Fibroblast of mammary gland (primary cell): ENCODE measurements at places on chromosomes 5 and 9.
A peak's percentile ranks its signal among the peaks of the same experiment; 100 is the strongest.

DNA sequence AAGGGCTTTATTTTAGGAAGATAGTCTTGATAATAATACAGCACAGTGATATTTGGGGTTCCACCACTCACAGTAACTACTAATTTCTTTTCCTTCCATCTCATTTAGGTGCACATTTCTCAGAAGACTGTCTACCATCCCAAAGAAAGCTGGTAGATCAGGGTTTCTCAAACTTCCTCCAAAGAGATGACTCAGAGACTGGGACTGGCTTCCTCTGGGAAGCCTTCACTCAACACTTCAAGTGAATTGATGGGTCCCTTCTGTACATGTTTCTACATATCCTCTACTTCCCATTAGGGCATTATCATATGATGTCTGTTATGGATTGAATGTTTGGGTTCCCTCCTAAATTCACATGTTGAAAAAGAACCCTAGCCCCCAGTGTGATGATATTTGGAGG lies 138.5 kb downstream of the SPOCK1 start:
- peak; percentile 64 for DNase-seq

- peak; percentile 79 for DNase-seq
These were observed 148.9 kb downstream of the RXRA start for GRCh38 chr9:134475011-134475790.

GRCh38 chr9:85258823-85259370 lies 482.9 kb downstream of the AGTPBP1 start:
- DNase-seq: peak; percentile 68

DNA sequence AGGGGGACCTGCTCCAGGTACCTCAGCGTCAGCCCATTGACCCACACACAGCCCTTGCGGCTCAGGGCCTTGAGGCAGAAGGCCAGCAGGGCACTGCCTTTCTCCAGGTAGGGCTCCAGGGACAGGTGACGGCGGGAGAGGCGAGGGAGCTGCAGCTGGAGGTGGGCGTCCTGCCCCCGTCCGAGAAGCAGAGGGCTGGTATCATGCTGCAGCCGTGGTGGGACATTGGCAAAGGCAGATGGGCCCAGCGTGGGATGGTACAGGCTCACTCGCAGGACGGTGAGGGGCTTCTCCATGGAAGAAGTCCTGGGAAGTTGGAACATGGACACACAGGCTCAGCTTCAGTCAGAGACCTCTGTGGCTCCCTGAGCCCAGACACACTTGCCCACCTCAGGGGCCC lies 2.5 kb upstream of the DCANP1 start:
- DNase-seq: no peak

- no peak for DNase-seq
These were observed 119.1 kb downstream of the MAPKAP1 start for GRCh38 chr9:125587819-125588460.

DNA sequence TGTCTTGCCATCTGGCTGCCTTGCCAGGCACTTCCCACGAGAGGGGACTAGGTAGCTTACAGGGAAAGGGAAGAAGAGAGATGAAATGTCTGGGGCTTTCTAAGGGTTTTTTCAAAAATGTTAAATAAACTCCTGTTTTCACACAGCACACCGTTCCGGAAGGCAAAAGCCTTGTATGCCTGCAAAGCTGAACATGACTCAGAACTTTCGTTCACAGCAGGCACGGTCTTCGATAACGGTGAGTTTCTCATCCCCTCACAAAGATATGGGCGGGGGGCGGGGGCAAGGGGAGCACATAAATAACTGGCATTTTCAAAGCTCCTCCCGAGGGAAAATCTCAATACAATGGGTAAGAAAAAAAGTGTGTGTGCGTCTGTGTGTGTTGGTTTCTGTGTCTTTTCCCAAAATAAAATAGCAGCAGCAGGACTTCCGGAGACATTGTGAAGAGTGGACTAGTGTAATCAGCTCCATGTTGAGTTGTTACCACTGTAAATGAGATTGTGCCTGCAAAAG lies 189.6 kb downstream of the NR3C1 start:
- DNase-seq: no peak

- no peak for DNase-seq
These were observed 111.6 kb downstream of the ARHGAP26 start for GRCh38 chr5:142881784-142882126.

- no peak for DNase-seq
These were observed 58.4 kb downstream of the OTULIN start for GRCh38 chr5:14722923-14723322.

DNA sequence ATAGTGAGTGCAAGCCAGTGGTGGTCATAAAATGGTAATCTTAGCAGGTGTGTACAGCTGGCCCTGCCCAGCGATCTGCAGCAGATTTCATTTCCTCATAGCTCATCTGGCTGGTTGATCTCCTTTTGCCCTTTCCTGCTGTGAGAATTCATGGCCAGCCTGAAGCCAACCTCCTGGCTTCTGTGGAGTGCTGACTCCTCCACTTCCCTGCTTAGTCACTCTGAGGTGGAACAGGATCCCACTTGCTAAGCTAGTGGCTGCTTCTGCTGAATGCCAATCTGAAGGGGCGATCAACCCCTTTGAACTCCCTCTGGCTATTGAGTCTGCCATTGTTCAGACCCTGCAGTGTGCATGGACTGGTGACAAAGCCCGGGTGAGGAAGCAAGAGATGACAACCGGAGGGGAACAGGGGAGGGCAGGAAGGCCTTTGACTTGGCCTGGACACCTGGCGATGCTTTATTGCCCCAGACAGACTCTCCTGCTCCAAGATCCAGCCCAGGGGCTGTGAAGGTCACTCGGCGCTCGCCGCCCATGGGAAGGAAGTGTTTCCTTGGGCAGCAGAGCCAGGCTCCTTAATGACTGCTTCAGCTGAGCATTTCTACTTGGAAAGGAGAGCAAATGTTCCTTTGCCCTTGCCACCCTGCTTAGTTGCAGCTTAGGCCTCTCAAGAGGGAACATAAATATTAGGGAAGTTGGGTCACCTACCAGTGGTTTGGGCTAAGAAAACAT lies 341.1 kb downstream of the ZSWIM6 start:
- DNase-seq: peak; percentile 31

GRCh38 chr5:137218471-137218870 lies 280.7 kb downstream of the SPOCK1 start:
- peak; percentile 78 for DNase-seq

DNA sequence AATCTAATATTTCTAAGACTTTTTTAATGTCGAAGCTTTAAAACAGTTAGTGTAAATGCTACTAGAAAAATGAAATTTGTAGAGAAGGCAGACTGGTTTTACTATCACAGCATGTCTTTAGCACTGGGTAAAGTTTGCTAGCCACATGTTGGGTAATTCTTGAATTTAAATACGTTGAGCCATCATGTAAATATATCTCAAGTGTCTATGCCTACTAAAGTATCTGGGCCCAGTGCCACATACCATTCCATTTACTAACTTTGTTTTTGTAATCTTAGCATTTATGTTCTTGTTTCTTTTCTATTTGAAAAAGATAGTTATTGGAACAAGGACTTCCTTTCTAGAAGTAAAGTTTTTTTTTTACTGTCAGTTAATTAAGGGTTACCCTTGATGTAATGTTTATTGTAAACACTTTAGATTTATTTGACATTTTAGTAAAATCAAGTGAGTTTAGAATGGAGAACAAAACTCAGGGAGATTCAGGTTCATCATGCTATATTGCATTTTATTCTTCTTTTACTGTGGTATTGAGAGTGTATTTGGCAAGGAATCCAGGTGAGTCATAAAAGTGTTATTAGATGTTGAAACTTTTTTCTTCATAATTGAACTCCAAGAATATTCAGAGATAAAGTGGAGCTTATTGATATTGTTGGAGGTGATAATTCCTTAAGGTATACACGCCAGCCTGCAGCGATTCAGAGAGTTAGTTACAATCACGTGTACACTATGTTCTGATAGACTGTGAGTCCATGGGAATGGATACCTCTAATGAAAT lies 182.4 kb downstream of the CCDC171 start:
- peak; percentile 95 for DNase-seq

GRCh38 chr5:132907161-132907560 lies 33.7 kb downstream of the LEAP2 start:
- DNase-seq: no peak

- DNase-seq: peak; percentile 78
These were observed 153.5 kb downstream of the PRELID2 start for GRCh38 chr5:145681686-145682085.

- DNase-seq: peak; percentile 72
These were observed 111.1 kb upstream of the FBN2 start for GRCh38 chr5:128649192-128649591.

DNA sequence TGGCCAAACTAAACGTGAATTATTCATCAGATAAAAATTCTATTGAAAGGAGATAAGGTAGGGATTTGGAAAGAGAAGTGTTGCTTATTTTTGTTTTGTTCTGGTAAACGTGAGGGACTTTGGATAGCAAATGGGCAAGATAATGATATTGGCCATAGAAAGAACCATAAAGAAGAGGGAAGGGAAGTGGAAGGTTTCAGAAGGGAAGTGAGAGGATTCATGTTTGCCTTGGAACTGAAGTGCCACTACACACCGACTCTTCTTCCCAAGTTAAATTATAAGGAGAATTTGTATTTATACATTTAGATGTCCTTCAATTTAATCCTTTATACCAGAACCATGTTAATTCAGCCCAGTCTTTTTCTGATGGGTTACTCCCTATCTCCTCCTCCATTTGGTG lies 42.1 kb upstream of the TAF11L2 start:
- DNase-seq: no peak

DNA sequence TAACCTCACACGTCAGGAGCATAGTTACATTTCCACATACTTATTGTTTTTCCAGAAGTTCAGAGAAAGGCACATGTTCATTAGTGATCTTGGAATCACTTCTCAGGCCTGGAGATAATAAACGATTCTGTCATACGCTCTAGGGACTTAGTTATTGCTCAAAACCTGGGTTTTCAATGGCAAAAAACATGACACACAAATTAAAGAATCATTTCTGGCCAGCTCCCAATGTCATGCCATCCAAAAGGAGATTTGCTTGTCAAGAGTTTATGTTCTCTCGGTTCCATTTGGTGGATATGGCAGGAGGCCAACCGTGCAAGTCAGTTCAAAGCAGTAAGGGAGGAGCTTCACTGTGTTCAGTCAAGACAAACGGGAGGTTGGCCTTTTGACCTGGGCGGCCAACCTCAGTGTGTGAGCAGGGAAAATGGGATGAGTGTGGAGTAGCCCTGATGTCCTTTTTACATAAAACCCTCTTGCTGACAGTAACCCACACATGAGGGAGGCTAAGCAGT lies 123.4 kb downstream of the NXNL2 start:
- DNase-seq: peak; percentile 88

DNA sequence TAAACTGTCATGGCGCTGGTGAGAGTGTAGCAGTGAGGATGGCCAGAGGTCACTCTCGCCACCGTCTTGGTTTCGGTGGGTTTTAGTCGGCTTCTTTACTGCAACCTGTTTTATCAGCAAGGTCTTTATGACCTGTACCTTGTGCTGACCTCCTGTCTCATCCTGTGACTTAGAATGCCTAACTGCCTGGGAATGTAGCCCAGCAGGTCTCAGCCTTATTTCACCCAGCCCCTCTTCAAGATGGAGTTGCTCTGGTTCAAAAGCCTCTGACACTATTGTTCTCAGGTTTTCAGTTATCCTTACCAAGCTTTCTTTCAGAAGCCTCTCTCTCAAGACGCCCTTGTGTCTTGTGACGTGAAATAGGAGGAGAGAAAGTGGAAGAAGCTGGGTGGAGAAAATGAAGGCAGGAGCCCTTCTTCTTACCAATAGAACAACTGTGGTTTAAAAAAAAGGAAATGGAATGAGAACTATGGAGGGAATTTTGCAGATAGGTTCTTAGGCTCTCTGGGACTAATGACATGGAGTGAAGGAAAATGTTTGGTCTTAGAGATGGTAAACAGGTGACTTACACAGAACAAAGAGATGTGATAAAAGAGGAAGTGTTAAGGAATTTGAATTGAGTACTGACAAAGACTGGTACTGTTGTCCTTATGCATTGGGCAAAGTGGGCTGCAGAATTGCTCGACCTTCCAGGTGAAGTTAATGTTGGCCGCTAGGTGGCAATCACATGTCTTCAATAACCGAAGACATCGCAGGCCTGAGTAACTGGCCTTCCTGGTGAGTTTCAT lies 133.3 kb upstream of the RAI14 start:
- peak; percentile 89 for DNase-seq

DNA sequence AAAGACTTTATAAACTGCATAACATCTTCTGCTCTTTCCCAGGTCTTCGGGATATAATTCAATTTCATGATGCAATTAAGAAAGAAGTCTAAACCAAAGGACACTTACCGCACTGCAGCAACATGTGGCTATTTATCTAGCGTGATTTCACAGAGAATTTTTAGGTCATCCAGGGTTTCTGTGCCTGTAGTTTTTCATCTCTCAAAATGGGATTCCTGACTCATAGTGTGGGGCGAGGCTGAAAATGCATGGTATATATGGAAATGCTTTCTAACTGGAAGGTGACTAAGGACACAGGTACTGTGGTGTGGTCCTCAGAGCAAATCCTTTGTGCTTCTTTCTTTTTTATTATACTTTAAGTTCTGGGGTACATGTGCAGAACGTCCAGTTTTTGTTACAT lies 557.7 kb upstream of the KLF4 start:
- DNase-seq: peak; percentile 29

DNA sequence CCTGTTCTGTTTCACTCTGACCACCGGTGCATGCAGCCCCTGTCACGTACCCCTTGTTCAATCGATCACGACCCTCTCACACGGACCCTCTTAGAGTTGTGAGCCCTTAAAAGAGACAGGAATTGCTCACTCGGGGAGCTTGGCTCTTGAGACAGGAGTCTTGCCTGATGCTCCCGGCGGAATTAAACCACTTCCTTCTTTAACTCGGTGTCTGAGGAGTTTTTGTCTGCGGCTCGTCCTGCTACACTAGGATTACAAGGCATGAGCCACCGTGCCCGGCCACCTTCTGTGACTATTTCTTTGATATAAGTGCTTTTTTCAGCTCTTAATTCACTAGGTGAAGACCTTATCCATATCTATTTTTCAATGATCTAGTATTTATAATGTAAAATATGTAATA lies 167.5 kb downstream of the TTC39B start:
- DNase-seq: no peak

DNA sequence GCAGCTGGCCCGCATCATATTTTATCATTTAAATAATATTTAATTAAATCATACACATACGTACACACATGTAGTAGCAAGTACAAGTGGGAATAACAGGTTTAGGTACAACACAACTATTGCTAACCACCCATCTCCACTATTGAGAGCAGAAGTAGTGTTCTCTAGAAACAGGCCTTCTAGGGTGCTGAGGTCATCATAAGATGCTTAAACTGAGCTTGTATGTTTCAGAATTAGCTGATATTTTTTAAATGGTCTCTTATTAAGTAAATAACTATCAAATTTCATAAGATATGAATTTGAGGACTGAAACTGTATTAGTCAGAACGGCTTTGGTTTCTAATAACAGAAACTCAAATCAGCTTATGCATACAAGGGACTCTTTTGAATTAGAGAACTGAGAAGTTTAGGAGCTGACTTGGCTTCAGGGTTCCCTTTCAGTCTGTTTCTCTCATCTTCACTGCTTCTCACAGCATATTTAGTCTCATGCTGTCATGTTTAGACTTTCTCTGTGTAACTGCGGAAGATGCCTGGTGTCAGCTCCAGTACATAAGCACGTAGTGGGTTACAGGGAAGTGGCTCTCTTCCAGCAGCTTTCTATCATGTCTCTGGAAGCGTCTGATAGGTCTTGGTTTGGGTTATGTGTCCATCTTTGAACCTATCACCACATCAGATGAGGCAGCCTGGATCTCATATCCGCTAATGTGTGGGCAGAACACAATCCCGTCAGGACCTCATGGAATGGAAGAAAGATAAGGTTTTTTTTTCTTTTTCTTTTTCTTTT lies 25.0 kb upstream of the OCLN start:
- DNase-seq: peak; percentile 25
